ENCODE measurements at places on chromosomes 1 and 21.

DNA sequence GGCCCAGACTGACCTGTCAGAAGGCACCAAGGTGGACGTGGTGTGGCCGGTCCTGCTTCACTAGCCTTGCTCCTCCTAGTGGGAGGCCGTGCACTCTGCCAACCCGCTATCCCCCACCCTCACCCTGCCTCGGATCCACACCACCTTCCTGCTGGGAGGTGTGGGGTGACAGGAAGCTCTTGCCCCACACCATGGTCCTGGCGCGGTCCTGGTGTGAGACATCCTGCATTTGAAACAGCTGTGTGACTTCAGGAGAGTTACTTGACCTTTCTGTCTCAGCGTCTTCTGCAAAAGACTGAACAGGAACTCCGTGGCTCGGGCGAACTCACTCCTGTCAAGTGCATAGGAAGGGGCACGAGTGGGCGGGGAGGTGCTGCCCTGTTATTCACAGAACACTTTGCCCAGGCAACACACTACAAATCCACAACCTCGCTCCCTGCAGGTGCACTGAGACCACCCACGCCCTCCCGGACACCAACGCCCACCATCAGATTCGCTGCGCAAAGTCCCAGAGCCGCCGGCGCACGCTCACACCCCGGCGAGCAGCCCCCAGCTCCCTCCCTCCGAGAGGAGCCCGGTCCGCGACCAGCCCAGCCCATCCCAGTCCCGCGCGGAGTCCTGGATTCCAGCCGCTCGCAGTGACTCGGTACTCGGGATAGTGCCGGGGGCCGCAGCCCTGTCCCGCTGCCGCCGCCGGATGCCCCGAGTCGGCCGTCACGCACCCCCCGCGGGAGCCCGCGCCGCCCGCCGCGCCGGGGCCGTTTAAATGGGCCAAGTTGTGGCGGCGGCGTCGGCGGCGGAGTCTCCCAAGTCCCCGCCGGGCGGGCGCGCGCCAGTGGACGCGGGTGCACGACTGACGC is at the start of gene SAMD11:
TSS of gene SAMD11 (plus strand) at position 793 of the 860 bp plus-strand sequence. CDS start 509 bp downstream, outside the sequence.
- no peak for DNase-seq

DNA sequence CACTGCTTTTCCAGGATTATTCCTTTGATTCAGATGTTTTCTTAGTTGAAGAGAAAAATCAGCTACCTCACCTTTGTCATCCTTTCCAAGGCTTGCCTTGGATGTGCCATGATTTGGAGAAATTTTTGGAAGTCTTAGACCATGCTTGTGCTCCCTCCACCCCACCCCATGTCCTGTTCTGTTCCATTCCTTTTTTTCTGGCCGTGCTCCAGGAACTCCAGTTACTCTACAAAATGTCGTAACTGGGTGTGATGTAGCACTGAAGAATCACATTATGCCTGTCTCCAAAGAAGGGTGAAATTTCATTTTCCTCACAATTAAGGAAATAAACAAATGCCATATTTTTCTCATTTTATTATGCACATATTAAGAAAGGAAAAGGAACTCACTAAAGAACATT is 217.8 kb upstream of the ZRANB2 start:
- DNase-seq: no peak

DNA sequence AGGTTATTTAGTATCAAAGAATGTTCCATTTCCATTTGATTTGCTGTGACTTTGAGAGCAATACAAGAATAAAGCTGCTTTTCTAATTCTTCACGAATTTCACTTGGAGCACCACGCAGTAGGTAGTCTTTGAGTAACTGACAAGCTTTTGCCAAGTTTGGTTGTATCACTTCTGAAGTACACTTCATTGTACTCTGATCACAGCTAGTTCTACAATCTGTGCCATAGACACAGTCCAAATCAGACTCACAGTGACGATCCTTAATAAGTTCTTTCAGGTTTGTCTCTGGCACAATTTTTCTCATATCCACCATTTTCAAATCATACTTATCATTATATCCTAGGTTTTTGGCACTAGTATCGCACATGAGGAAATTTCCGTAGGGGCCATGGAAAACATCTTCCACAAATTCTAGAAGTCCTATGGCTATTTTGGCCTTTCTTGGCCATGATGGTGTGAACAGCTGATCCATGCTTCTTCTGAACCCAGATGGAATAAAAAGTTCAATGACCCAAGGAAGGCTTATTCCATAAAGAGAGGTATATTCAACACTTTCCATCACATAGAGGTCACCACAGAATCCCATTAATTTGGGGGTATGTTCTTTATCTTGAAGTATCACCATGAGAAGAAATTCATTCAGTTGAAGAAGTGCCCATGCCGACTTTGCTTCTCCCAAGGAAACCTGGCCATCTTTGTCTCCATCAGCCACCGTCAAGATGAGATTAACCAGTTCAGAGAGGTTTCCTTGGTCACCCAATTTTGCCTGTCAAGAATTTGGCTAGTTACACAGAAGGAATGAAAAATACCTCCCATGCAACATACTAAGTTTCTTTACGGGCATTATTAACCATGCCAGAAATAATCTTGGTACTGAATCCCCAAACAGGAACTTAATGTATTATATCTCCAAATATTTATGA is 11.9 kb downstream of the RPL5 start:
- no peak for DNase-seq

DNA sequence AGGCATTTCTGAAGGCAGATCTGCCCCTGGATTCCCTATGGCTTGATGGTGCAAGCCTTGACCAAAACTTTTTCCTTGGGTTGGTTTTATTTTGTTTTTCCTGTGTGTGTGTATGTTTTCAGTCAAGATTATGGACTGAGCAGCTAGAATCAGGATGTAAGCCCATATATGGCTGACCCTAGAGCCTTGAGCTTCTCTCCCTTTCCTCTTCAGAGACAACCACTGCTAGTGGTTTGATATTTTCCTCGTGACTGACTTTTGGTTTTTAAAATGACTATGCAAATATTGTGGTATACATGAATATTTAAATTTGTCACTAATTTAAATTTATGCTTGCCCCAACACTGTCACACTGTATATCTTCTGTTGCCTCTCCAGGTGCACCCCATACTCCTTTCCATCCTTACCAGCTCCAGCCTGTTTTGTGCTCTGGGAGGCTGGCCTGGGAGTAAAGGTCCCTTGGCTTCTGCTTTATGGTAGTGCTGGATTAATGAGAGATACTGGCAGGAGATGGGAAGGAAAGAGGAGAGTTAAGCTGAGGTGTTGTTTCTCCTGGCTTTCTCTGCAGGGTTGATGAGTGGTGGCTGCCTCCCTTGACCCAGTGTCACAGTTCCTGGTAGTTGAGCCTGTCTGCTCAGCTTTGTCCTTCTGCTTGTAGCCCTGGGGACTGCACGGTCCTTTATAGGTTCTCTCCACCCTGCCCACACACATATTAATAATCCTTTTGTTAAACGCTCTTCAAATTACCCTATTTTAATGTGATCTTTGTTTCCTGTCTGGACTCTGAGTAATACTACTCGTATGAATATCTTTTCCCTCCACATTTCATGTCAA is 44.4 kb downstream of the RWDD3 start:
- no peak for DNase-seq

- no peak for DNase-seq
Observed at GRCh38 chr21:43890042-43890441, 25.0 kb downstream of the AGPAT3 start.

DNA sequence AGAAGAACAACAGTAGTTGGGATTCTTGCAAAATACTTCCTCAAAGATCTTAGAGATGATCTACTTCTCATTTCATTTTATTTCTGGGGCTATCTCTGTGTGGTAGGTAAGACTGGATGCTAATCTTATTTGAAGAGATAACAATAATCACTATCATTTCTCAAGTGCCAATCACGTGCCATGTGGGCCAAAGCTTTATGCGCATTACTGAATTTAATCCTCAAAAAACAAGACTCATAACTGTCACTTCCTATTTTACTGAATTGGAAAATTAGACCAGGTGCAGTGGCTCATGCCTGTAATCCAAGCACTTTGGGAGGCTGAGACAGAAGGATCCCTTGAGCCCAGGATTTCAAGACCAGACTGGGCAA is 121.7 kb downstream of the KCNN3 start:
- DNase-seq: no peak

GRCh38 chr1:215277532-215277931 is 195.0 kb downstream of the KCNK2 start:
- DNase-seq: no peak

DNA sequence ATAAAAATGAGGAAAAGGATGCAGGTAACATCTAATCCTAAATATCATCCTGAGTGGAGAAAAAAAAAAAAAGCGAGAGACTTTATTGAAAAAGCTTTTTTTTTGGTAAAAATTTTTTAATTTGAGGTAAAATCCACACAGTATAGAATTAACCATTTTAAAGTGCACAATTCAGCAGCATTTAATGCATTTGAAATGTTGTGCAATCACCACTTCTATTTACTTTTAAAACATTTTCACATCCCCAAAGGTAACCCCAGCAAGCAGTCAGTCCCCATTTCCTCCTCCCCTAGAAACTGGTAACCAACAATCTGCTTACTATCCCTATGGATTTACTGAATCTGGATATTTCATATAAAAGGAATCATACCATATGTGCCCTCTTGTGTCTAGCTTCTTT is 166.7 kb downstream of the TTLL7 start:
- no peak for DNase-seq

DNA sequence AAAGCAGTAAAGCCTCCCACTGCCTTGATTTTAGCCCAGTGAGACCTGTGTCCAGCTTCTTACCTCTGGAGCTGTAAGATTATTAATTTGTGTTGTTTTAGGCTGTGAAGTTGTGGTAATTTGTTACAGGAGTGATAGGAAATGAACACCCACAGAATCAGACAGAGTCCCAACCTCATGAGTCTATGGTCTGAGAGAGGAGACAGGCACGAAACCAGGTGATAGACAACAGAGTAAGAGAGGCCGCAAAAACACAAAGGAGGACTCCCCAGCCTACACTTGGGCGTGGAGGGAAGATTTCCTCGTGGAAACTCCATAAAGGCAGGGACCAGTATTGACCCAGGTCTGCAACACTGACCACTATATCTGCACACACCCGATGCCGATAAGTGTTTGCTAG is 234.6 kb upstream of the JUN start:
- no peak for DNase-seq

DNA sequence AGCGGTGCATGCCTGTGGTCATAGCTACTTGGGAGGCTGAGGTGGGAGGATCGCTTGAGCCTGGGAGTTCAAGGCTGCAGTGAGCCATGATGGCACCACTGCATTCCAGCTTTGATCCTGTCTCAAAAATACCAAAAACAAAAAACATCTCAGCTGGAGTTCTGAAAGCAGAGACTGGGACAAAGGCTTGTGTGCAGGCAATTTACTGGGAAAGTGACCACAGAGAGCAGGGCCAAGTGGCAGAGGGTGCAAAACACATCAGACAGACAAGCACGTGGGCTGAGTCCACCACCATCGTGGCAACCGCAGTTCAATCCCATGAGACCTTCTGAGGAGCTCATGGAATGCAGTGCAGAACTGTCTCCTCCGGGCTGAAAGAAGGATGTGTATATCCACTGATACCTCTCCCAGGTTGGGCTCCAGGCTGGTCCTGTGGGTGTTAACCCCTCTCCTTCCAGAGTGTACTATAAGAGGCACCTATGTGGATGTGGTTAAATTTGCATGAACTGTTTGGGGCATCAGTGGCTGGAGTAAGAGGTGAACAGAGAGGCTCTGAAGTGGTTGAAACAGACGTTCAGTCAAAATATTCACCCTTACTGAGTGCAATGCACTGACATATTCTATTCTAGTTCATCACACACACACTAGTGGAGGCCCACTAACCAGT is 10.8 kb downstream of the PIGP start:
- no peak for DNase-seq

- no peak for DNase-seq
Observed at GRCh38 chr1:119250299-119250698, 109.8 kb upstream of the WARS2 start.

DNA sequence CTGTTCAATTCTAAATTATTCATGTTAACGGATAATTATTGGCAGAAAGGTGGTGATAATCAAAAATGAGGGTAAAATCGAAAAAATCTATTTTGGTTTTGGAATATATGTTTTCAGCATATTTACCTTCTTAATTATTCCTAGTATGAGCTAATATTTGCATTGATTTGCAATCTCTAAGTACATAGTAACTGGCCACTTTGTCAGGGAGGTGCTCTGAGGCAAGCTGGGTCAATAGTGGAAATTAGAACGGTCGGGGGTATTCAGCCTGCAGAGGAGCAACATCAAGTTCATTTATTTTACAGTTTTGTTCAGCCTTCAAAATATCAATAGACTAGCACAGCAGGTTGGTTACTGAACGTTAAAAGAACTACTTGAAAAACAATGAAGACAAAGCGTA is 1.8 kb downstream of the OTUD7B start:
- no peak for DNase-seq

DNA sequence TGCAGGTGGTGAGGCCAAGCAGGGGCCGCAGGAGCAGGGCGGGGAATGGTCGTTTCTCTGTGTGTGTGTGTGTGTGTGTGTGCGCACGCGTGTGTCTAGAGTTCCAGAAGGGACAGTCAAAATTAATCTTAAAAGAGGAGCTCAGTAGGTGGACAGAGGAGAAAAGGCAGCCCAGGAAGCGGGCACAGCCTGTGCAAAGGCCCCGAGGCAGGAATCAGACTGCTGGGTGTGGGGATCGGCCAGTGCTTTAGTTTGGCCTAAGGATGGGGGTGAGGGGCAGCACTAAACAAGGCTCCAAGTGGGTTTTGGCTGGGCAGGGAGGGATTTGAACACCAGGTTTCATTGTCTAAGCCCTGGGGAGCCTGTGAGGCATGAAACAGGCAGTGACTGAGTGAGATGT is 21.7 kb downstream of the EPHA8 start:
- DNase-seq: no peak

- DNase-seq: no peak
Observed at GRCh38 chr1:118116909-118117308, 68.1 kb downstream of the SPAG17 start.

GRCh38 chr21:16900685-16901084 is 612.2 kb upstream of the CXADR start:
- DNase-seq: no peak

DNA sequence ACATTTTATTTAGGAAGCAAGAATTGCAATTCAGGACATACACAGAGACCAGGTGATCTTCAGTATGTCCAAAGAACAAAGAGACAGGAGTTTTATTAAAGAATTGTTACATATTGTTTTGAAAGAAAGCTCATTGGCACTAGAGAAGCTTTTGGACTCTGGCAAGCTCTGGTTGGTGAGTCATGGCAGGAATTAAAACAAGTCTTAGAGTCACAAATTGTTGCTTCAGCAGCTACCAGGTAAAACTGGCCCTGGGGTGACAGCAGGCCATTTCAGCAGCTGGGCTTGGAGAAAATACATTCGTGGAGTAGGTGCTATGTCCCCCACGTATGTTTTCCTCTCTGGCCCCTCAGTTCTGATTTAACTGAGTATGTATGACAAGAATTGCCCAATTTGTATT is 58.8 kb downstream of the MAP3K21 start:
- DNase-seq: no peak

- no peak for DNase-seq
Observed at GRCh38 chr1:50633465-50633864, 210.2 kb upstream of the DMRTA2 start.

GRCh38 chr1:209542585-209542984 is 40.9 kb upstream of the CAMK1G start:
- peak; percentile 21 for DNase-seq

- DNase-seq: no peak
Observed at GRCh38 chr1:152487871-152488270, 22.7 kb upstream of the LCE5A start.
